Osteoblast (primary cell): ENCODE measurements at places on chromosomes 2 and 18.

GRCh38 chr18:35502052-35502451, 4.3 kb upstream of the INO80C start:
- peak; percentile 80 for DNase-seq

DNA sequence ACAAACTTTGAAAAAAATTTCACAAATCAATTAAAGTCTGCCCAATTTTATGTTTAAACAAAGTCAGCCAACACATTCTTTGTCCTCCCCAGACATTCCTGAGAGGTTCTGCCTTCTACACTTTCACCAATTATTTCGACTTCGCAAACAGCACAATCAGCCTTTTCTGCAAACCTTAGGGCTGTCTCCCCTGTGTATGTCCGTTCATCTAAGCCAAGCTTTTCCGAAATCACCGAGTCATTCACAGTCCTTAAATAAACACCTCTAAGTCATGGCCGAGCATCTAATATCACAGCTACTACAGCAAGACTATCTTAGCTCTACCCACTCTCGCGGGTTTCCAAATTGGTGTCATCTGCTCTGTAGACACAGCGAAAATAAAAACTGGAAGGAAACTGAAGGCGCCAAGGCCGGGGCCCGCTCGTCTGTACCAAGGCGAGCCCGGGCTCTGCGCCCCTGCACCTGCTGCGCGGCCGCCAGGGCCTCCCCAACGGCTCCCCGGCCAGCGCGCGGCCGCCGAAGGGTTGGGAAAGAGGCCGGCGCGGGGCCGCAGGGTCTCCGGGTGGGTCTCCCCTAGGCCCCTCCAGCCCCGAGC, 730 bp downstream of the ODC1 start:
- no peak for DNase-seq

GRCh38 chr2:15786901-15787300, 153.4 kb upstream of the MYCN start:
- DNase-seq, result no peak

DNA sequence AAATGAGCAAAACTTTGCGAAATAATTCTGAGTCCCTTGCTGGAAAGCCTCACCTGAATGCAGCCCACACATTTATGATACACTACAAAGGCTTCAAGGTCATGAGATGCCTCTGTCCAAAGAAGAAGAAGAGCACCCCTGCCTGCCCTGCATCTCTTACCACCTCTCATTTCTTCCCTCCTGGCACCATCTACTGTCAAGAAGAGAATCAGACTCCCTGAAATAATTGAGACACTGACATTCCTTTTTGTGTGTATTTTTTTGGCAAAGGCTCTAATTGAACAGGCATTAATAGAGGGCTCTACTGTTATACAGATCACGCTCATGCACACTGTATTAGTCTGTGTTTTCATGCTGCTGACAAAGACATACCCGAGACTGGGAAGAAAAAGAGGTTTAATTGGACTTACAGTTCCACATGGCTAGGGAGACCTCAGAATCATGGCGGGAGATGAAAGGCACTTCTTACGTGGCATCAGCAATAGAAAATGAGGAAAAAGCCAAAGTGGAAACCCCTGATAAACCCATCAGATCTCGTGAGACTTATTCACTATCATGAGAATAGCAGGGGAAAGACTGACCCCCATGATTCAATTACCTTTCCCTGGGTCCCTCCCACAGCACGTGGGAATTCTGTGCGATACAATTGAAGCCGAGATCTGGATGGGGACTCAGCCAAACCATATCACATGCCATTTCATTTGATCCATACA, 176.3 kb downstream of the ALPK2 start:
- peak; percentile 60 for DNase-seq

DNA sequence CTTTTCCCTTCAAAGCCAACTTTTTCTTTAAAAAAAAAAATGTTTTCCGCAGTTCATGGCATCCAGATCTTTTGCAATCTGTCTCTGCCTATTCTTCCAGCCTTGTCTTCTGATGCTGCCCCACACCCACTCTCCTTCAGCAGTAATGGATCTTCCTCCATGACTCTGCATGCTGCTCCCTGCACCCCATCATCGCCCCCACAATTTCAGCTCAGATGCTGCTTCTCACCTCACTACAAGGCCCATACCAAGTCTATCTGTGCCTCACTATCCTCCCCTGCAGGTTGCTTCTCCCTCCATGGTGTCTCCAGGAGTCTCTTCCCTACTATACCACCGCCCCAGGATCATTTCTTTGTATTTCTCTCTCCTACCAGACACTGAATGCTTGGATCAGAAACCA, 260.6 kb downstream of the ANAPC1 start:
- DNase-seq, result no peak

GRCh38 chr18:57437766-57438671, 2.8 kb downstream of the ONECUT2 start:
- DNase-seq, result peak; percentile 98

DNA sequence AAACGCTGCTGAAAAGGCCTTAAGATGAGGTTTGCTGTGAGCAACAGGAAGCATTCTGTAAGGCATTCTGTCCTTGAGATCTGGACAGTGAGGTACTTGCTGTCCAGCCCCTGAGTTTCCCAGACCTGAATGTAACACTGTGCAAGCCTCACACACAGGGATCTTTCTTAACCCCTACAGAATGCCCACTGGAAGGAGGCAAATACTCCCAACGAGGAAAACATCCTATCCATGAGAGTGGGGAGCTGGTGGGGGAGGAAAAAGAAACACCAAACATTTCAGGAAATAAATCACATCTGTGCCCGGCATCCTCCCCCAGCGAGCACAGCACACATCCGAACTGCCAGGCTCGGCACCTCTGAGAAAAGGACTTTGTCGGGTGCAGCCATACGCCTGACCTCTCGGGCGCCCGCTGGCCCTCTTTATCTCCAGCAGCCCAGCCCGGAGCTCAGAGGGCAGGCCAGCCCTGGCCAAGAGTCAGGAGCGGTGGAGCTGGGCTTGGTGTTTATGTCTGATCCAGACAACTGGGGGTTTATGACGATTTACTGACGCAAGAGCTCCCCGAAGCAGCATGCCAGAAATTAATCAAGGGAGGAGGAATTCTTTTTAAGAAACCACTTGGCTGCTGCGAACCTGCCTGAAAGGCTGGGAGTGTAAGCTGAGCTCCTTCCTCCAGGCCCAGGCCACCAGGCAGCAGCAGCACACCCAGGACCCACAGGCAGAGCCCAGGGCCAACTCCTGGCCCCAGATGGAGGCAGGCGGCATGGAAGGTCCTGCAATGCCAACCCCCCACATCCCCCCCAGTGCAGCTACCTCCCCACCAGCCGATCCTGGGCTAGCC, 72.2 kb downstream of the HDAC4 start:
- peak; percentile 90 for DNase-seq

DNA sequence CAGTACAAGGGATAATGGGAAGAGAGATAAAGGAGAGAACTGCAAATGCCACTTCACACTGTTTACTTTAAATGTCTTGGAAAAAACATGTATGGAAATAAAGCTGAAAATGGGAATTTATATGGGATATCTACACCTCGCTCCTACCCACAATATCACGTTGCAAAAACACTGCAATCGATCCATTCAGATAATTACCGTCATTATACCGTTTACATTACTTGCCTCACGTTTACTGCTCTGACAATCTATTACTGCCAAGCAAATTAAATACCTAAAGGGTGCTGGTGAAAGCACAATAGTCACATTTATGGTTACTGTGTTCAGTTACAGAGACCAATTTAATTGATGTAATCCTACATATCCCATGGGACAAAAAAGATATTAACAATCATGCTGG, 214.7 kb upstream of the LYPD1 start:
- no peak for DNase-seq
